Ovary (tissue), 10 donors: ENCODE measurements at places on chromosomes 16 and 17.
A peak's percentile ranks its signal among the peaks of the same experiment; 100 is the strongest.

- no peak for DNase-seq
These were observed 19.2 kb upstream of the TOM1L1 start for GRCh38 chr17:54881255-54881972.

- peak; percentile 87 for DNase-seq
These were observed 96.3 kb downstream of the RAB11FIP4 start for GRCh38 chr17:31487648-31488263.

DNA sequence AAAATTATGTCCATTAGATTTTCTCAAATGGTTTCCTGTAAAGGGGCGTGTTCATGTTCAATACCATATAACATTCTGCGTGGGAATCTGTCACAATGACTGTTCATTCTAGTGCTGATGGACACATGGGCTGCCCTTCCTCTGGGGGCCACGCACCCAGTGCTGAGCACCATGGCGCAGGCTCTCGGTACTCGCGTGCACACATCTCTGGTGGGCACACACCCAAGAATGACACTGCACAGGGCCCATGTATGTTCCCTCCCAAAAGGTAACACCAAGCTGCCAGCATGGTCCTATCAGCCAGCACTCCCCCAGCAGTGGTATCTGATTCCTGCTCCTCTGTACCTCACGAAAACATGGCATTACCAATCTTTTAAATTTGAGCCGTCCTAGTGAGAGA is 13.7 kb downstream of the B9D1 start:
- DNase-seq: no peak

DNA sequence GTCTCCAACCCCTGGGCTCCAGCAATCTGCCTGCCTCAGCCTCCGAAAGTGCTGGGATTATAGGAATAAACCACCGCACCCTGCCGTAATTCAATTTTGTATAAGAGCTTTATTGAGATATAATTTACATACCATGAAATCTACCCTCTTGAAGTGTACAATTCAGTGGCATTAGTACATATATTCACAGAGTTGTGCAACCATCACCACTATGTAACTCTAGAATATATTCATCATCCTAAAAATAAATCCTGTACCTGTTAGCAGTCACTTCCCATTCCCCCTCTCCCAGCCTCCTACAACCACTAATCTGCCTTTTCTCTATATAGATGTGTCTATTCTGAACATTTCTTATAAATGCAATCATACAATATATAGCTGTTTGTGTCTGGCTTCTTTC is 26.1 kb downstream of the TOM1L2 start:
- no peak for DNase-seq

- DNase-seq: no peak
These were observed 8.2 kb downstream of the FMNL1 start for GRCh38 chr17:45229681-45230409.

- no peak for DNase-seq
These were observed 22.6 kb downstream of the LGALS3BP start for GRCh38 chr17:78957128-78957527.

- peak; percentile 41 for DNase-seq
These were observed 39.4 kb downstream of the HS3ST3A1 start for GRCh38 chr17:13562271-13562800.

- DNase-seq: no peak
These were observed 5.3 kb downstream of the MPP2 start for GRCh38 chr17:43901861-43902589.

GRCh38 chr16:19153876-19154275 is 14.2 kb upstream of the SYT17 start:
- DNase-seq: no peak

- DNase-seq: no peak
These were observed 45.0 kb downstream of the ESRP2 start for GRCh38 chr16:68190736-68191510.

GRCh38 chr17:71974051-71974450 is 146.8 kb upstream of the SOX9 start:
- no peak for DNase-seq

- no peak for DNase-seq
These were observed 315.6 kb downstream of the SNX29 start for GRCh38 chr16:12291989-12292759.

GRCh38 chr17:49574945-49575678 is 559 bp upstream of the NXPH3 start:
- DNase-seq: no peak

GRCh38 chr16:87701505-87701921 is 64.3 kb downstream of the KLHDC4 start:
- DNase-seq: no peak

- DNase-seq: no peak
These were observed 5.0 kb downstream of the SOST start for GRCh38 chr17:43753493-43754129.

- no peak for DNase-seq
These were observed 27.2 kb downstream of the TMEM98 start for GRCh38 chr17:32955155-32955554.

- peak; percentile 91 for DNase-seq
These were observed at the start of gene RANGRF for GRCh38 chr17:8288336-8289102. Gene RANGRF (plus strand): TSS chr17:8288670. CDS start chr17:8288789, 119 bp downstream.

DNA sequence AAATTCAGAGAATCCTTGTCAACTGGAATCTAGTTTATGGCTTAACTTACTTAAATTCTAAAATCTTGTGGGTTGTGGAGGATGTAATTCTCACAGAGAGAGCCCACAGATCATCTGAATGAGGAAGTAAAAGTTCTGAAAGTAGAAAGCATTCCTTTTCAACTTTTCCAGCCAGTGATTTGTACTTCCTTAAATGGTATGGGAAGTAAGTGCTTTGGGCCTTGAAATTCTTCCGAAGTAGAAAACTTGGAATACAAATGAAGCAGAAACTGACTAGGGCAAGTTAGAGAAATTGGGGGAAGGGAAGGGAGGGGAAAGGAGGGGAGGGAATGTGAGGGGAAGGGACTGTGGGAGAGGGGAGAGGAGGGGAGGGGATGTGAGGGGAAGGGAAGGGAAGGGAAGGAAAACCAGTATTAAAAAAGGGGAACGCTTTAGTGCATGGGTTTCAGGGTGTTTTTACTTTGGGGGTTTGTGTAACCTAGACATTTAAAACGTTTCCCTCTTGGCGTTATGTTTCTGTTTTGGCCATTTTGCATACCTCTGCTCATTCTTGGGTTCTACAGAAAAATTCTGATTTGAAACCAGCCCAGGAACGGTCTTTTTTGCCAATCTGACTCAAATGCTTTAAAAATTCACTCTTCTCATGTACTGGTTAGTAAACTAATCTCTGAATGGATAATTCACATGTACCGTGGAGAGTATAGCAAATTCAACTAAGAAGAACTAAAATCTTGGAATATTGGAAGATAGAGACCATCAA is 15.5 kb upstream of the SNTB2 start:
- DNase-seq: no peak

GRCh38 chr17:78390241-78391050 is 12.0 kb downstream of the PGS1 start:
- no peak for DNase-seq

- peak; percentile 94 for DNase-seq
These were observed at the start of gene SOCS3 for GRCh38 chr17:78359997-78360370. Gene SOCS3 (minus strand): TSS chr17:78360077. CDS start chr17:78359095, 982 bp downstream.

- no peak for DNase-seq
These were observed 28.9 kb upstream of the BCAR1 start for GRCh38 chr16:75280331-75280804.

DNA sequence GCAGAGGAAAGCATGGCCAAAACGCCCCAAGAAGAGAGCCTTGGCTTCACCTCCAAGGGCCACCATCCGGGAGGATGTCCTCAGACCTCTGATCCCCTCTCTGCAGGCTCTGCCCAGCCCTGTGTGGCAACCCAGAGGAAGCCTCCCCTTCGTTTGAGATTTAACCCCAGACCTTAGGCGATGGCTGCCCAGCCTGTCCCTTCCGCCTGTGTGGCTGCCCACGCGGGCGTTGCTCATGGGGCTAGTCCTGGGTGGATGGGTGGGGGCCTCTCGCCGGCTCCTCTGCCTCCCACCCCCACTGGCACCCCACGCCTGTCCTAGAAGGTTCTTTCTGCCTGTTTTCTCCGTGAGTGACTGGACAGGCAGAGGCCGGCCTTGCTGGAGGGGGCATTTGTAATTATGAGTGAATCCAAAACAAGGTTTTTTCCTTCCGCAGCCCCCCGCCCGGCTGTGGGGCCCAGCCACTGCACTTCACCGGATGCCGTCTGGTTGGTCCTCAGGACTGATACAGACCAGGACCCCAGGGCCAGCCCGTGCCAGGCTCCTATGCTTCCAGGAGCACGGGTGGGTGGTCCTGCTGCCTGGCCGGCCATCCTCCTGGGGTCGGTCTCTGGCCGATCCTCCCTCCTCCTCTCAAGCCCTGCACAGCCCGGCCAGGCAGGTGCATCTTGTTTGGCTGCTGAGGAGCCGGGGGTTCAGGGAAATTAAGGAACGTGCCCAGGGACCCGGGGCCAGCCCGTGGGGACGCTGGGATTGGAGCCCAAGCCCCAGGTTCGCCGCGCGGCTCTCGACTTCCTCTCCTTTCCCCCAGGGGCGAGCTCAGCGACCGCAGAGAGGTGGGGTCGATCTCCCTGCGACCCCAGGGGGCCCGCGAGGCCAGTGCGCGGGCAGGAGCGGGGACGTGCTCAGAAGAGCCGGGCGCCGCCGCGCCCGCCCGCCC is at the start of gene TMEM235:
TMEM235 (plus strand) TSS at position 636 of the 940 bp plus-strand sequence. CDS start 393 bp downstream, outside the sequence.
- DNase-seq: no peak

GRCh38 chr17:82909322-82909904 is 69.6 kb upstream of the ZNF750 start:
- DNase-seq: no peak

DNA sequence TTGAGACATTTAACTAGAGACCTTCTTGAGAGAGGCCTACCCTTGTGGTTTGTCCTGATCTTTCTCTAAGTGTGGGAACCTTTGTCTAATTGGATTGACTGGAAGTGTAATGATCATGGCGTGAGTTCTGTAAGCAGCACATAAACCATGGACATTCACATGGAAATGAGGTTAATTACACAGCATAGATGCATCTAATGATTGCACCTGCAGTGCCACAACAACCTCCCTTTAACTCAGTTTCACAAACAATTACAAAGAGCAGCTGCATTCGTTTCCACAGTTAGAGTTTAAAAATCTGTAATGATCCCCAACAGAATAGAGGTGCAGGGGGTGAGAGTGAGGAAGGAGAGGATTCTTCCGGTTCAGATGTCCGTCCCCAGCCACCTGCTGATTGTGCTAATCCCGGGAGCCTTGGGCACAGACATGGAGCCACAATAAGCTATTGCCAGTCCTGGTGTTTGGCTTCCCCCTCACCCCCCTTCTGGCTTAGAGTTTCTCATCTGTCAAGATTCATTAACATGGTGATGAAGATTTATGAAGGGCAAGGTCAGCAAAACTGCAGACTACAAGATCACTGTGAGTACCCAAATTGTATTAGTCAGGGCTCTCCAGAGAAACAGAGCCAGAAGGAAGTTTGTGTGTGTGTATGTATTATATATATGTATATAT is 659.2 kb upstream of the SOX9 start:
- no peak for DNase-seq

DNA sequence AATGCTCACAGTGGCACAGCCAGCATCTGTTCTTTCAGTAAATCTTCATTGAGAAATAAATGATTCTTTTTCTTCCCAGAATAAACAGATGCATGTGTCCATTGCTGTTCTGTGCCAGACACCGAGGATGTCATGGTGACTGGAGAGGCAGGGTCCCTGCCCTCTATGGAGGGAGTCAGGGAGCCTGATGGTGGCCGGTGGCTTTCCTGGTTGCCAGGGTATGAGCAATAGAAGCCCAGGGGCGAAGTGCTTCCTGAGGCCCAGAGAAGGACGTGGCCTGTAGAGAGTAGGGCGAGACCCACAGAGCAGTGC is 29.9 kb upstream of the NUDT16L1 start:
- DNase-seq: no peak
